ENCODE measurements at places on chromosomes 6 and 20.

DNA sequence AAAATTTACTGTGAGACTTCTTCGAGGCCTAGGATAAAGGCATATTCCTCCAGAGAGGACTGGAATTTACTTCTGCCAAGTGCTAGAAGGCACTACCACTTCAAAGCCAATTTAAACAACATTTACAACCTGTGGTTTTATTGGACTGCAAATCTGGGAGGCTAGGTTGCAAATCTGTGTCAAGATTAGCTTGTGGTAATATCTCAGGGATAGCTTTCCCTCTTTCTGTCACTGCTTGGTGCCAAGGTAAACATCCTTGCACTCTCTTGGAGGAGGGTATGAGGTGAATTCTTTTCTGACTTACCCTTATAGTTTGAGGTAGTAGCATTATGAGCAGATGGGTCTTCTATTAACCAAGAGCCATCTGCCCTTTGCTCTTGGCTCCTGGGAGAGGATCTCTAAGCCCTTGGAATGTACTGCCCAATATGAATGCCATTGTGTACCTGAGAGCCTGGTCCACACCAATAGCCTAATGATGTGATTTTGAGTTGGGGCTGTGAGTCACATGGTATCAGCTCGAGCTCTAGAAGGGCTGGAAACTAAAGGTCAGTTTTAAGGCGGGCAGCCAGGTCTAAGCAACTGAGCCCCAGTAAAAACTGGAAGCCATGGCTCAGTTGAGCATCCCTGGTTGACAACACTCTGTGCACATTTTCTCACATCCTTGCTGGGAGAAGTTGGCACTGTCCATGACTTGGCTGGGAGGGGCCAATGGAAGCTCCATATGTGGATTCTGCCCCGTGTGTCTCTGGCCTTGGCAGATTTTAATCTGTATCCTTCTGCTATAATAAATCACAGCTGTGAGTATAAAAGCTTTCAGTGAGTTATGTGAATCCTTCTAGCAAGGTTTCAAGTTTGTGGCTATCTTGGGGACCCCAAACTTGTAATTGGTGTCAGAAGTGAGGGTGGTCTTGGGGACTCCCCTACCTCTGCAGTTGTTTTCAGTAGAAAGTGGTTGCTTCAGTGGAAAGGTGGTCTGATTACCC lies 188.1 kb downstream of the UBE3D start:
- no peak for DNase-seq

GRCh38 chr6:145063091-145063490 lies 672.2 kb downstream of the EPM2A start:
- DNase-seq = no peak

GRCh38 chr6:55734256-55734655 lies 141.1 kb downstream of the BMP5 start:
- no peak for DNase-seq

DNA sequence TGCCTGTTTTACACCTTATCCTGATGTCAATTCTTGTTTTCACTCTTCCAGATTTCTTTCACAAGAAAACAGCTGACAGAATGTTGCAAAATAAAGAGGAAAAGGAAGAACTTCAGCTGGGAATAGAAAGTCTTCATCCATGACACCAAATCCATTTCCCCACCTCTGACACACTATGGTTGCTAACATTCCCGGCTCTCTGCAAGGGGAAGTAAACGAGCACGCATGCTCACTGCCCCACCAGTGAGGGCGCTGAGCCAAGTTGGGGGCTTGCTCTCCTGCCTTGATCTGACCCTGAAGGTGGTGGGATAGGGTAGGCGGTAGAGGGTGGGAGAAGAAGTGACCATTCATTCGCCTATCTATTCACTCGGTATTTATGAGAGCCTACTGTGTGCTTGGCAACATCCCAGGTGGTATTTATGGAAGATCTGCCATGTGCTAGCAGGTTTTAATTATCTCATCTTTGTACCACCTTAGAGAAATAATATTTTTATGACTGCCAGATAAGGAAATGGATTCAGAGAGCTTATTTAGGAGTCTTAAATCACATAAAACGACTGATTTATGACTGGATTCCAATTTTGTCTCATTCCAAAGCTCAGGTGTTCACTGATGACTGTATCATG lies 206.2 kb downstream of the FOXC1 start:
- DNase-seq = no peak

DNA sequence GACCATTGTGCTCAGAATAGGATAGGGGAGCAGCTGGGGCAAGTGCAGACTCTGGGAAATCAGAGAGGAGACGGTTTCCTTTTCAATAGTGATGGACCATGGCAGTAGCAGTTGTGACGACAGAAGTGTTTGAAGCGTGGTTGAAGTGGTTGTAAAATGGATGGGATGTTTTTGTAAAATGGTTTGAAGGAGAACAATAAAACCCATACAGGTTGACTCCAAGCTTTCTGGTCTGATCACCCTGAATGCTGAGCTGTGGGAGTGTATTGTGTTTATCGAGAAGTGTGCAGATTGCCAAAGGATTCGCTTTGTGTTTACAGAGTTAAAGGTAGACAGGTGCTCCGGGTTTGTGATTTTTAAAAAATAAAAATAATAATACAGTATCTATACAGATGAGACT lies 255.2 kb upstream of the SULF2 start:
- DNase-seq = no peak

DNA sequence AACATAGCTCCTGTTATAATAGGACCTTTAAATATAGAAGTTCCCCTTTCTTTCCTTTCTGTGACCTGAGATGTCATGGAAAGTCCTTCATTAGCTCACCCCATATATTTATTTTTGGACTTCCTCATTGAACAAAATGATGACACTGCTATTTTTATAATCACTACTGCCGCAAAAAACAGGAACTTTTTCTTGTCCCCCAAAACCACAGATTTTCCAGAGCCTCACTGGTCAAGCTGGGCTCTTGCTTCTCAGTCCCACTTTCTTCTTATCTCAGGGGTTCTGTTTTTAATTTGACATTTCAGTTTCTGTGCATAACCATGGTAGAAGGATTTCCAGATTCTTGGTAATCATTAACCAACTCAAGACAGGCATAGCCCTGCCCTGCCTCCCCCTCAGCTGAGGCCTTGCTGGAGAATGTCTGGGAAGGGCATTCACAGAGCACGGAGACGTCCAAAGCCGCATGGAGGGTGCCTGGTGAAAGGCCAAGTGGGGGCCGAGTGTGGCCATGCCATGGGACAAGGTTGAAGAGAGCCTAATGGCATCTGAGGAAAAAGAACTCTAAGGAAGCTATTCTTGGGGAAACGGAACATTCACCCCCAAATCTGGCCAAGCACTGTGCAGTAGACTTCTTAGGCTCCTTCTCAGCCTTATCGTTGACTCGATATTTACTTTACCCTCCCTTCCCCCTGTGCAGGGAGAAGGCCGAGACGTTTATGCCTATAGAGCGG lies 73.7 kb downstream of the EDN1 start:
- DNase-seq = no peak

DNA sequence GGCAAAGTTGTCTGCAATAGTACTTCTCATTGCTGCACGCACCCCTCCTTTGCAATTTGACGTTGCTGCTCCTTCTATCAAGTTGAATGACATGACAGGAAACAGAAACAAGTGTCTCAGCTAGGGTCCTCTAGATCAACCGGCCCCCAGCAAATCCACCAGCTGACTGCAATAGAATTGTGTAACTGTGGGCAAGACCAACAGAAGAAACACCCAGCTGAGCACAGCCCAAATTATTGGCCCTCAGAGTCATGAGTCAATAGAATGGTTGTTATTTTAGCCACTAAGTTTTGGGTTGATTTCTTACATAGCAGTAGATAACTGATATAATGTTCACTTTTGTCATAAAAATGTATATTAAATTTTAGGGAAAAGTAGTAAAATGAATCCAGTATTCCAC lies 202.7 kb downstream of the MAFB start:
- DNase-seq = no peak

DNA sequence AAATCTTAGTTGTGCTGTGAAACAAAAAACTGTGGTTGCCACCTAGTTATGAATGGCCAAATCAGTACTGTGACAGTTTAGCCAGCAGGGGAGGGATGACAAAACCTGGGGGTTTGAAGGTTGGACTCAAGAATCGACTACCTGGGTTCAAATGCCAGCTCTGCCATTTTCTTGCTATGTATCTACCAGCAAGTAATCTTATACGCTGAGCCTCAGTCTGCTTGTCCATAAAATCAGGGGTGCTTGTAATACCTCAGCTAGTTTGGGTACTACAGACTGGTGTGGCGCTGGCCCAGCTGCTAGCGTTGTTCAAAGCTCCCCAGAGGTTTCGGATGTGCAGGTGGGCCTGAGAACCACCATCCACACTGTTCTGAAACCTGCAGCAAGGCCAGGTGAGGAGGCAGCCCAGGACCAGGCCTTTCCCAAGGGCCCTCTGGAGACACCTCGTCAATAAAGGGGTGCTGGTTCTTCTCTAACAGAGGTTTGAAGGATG lies 40.4 kb downstream of the TRAM2 start:
- no peak for DNase-seq

DNA sequence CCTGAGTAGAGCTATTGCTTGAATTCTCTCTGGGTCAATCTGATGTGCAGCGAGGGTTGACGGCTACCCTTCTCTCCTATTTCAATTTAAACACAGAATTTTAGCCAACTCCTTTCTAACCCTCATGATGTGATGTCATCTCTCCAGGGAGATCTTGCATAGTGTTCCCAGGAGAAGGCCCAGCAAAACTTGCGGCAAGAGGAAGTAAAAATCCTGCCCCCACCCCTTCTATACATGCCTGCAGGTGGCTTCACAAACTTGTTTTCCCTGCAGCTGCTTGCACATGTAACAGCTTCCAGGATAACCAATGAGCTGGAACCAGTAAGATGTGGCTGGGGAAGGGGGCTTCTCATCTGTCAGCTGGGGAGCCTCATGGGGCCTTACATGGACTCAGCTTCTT lies 169.3 kb upstream of the CDH4 start:
- no peak for DNase-seq
